ENCODE measurements at places on chromosomes 7 and 10. TPM values are rescaled to one million over a fixed set of nuclear protein-coding genes. Genes with fewer than 3 reads are reported as not detected.

CPN1 gene
- total RNA-seq, result not detected

ELOVL3 gene
- not detected for total RNA-seq

TAS2R41 gene
- not detected for total RNA-seq

SH2D4B gene
- 0.22 TPM for total RNA-seq

CYP3A7 gene
- 0.22 TPM for total RNA-seq

FAM221A gene
- total RNA-seq, result 2.3 TPM

C10orf90 gene
- total RNA-seq, result not detected

AEBP1 gene
- total RNA-seq, result 1.4 TPM

CYP26C1 gene
- total RNA-seq, result not detected

TMEM140 gene
- not detected for total RNA-seq

CALN1 gene
- not detected for total RNA-seq

MYOF gene
- 152 TPM for total RNA-seq

RNF32 gene
- 0.54 TPM for total RNA-seq

RUFY2 gene
- 23.9 TPM for total RNA-seq

NPSR1 gene
- not detected for total RNA-seq

SORBS1 gene
- total RNA-seq, result 1.6 TPM

CBLL1 gene
- total RNA-seq, result 29.3 TPM

NUTM2A gene
- 3.9 TPM for total RNA-seq

THNSL1 gene
- total RNA-seq, result 4.7 TPM

OR6V1 gene
- not detected for total RNA-seq

CUZD1 gene
- 0.39 TPM for total RNA-seq

TDRD1 gene
- 0.39 TPM for total RNA-seq

COL17A1 gene
- 1,169 TPM for total RNA-seq

LIPJ gene
- total RNA-seq, result not detected

HOXA3 gene
- total RNA-seq, result 4.7 TPM

NRP1 gene
- 2.4 TPM for total RNA-seq

CYP2C8 gene
- not detected for total RNA-seq

LIPM gene
- not detected for total RNA-seq

PNLIPRP3 gene
- total RNA-seq, result not detected

FAM25A gene
- total RNA-seq, result not detected

NPY gene
- total RNA-seq, result not detected

LAMB1 gene
- total RNA-seq, result 302 TPM

MUC12 gene
- 0.98 TPM for total RNA-seq

CPEB3 gene
- total RNA-seq, result 0.65 TPM

CYP26A1 gene
- total RNA-seq, result not detected

CDH23 gene
- total RNA-seq, result 31.4 TPM

ACSL5 gene
- total RNA-seq, result 2.6 TPM

MRC1 gene
- total RNA-seq, result 0.11 TPM

AKR1C1 gene
- 0.79 TPM for total RNA-seq

TWIST1 gene
- 6.3 TPM for total RNA-seq

CPA1 gene
- total RNA-seq, result not detected

NPY4R gene
- total RNA-seq, result 0.11 TPM

XRCC2 gene
- total RNA-seq, result 1.5 TPM

ENO4 gene
- not detected for total RNA-seq

COA1 gene
- 22.0 TPM for total RNA-seq

UCN3 gene
- not detected for total RNA-seq

LFNG gene
- 0.79 TPM for total RNA-seq

MLXIPL gene
- total RNA-seq, result not detected

FAM13C gene
- total RNA-seq, result not detected

SMKR1 gene
- total RNA-seq, result not detected

RELN gene
- total RNA-seq, result under 0.01 TPM

ANXA8 gene
- 768 TPM for total RNA-seq

Measured in placental epithelial cell (primary cell).